SJCRH30 (cell line): ENCODE measurements at places on chromosomes 4 and X. TPM values are rescaled to one million over a fixed set of nuclear protein-coding genes. Genes with fewer than 3 reads are reported as not detected.

DNA sequence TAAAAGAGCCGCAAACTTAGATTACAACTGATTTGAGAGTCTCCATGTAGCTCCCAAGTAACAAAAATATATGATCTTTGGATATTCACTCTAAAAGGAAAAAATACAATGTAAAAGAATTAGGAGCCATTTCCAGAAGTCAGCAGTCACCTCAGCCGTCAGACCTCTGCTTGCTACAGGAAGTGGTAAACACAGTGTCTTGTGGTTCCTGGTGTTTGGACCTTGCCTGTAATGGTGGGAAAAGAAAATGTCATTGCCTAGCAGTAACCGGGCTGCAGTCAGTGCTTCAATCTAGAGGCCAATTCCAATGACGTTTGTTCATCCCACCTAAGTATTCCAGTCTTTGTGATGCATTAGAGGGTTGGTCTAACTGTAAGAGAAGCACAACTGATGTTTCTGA lies 28.9 kb upstream of the SMIM31 start:
- no peak for DNase-seq

- DNase-seq = no peak
Observed at GRCh38 chr4:162016991-162017390, 146.8 kb downstream of the FSTL5 start.

DNA sequence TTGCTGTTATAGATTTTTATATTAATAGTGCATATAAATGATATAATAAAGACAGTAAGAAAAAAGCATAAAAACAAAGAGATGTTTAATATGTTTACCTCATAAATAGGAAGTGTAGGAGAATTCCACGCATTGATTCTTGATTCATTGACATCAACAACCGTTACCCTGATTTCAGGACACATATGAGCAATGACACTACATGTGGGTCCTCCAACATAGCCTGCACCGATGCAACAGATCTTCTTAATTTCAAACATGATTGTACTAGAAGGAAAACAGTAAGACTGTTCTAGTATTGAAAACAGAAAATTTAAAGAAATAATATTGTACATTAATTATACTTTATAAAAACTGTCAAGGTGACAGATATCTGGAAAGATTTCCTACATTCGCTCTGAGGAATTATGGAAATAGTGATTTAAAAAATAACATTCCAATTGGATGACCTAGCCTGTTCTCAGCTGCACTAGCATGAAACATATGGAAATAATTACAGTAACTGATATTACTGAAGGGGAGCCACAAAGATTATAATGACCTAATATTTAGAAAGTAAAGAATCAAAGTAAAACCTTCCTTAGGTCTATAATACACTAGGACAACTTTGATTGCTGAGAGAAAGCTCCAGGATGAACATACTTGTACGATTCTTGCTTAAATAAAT lies 5.9 kb downstream of the UGDH start:
- DNase-seq = no peak

DNA sequence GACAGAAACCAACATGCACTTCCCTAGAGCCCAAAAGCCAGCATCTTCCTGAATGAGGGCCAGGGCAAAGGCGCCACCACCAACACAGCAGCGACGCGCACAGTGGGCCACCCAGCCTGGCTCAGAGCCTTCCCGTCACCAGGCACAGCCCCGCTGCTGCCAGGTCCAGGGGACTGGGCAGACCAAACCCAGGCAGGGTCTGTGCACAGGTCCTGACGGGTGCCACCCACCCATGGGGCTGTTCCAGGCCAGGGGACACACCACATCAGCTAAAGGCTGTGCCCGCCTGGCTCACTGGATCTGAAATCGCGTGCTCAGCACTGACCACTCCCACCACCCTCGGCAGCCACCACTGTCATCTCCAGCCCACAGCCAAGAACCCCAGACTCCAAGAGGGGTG lies 13.8 kb downstream of the FAM53A start:
- DNase-seq = no peak

- DNase-seq = no peak
Observed at GRCh38 chrX:48966796-48967579, 4.7 kb downstream of the KCND1 start.

DNA sequence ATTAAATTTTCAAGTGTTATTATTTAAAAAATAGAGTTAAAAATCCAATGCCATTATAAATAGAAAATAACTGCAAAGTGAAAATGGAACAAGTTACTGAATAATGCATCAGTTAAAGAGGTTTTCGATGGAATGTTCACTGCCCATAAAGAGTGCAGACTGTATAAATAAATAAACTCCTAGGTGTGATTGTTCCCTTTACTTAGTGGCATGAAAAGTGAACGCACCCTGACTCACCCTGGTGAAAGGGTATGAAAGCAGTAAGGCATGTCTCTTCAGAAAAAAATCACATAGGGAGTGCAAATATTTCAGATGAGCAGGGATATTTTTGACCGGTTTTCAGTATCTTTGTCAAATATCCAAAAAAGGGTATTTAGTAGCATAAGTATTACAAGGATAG lies 387.8 kb downstream of the DCAF12L2 start:
- DNase-seq = no peak

GRCh38 chr4:135244696-135245095 lies 1043.1 kb upstream of the PABPC4L start:
- DNase-seq = no peak

GRCh38 chrX:96403446-96403845 lies 281.2 kb upstream of the DIAPH2 start:
- no peak for DNase-seq

GRCh38 chrX:106954041-106954440 lies 33.8 kb downstream of the CLDN2 start:
- no peak for DNase-seq

- DNase-seq = no peak
Observed at GRCh38 chr4:136400829-136401228, 1131.5 kb downstream of the PCDH18 start.

GRCh38 chr4:93771640-93772411 lies 56.7 kb upstream of the ATOH1 start:
- no peak for DNase-seq

DNA sequence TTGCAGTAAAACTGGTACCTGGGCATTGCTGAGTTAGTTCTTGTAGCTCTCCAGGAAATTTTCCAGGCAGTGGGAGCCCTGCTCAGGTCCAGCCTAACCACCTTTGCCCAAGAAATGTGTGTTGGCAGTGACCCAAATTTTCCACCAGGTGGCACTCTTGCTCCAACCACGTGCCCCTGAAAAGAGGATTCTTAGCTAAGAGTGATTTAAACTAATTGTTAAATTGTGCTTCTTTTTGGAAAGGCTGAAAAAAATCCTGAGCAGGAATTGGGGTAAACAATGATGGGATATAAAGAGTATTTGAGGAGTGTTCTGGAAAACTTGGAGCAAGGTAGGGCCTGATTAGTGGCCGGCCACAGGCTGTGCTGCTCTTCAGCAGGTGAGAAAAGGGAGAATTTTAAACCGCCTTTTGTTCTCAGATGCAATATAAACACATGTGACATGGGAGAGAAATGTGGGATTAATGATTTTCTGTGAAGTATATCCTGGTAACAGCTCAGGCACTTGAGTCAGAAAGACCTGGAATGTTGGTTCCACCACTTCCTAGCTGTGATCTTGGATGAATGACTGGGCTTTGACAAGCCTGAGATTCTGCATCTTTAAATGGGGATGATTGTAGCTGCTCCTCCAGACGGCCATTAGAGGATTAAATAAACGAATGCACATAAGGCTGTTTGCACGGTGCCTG lies 219.6 kb downstream of the PTTG2 start:
- peak; percentile 55 for DNase-seq

DNA sequence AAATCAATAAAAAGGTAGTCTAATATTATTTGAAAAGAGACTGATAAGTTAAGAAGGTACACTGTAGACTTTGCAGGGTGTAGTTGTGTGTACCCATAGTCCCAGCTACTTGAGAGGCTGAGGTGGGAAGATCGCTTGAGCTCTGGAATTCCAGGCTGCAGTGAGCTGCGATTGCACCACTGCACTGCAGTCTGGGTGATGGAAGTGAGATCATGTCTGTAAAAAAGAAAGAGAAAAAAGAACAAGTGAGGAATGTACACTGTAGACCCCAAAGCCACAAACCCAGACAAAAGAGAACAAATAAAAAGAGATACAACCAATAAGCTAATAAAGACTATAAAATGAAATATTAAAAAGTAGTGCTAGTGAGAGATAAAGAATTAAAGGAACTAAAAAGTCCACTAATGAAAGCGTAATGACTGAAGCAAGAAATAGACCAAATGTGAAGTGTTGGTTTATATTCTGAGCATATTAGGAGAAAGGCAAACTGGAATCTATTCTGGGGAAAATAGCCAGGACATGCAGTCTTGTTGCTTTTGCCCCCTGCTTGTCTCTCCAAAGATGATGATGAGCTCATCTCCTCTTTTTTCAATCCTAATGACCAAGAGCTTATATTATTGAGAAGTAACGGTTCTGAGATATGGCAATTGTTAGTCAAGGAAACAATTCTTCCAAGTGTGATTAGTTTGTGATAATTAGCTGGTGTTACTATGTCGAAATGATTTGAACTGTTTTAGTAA lies 19.1 kb downstream of the GSX2 start:
- DNase-seq = no peak

GRCh38 chr4:104983615-104984179 lies 163.0 kb upstream of the TET2 start:
- no peak for DNase-seq

GRCh38 chr4:80192937-80193336 lies 4.4 kb upstream of the PRDM8 start:
- DNase-seq = no peak

- DNase-seq = peak; percentile 38
Observed at GRCh38 chrX:153416781-153417450, 5.6 kb downstream of the ZFP92 start.

GRCh38 chrX:132181364-132181763 lies 37.9 kb downstream of the RAP2C start:
- no peak for DNase-seq

- no peak for DNase-seq
Observed at GRCh38 chr4:139915037-139915436, 238.9 kb downstream of the MAML3 start.

DNA sequence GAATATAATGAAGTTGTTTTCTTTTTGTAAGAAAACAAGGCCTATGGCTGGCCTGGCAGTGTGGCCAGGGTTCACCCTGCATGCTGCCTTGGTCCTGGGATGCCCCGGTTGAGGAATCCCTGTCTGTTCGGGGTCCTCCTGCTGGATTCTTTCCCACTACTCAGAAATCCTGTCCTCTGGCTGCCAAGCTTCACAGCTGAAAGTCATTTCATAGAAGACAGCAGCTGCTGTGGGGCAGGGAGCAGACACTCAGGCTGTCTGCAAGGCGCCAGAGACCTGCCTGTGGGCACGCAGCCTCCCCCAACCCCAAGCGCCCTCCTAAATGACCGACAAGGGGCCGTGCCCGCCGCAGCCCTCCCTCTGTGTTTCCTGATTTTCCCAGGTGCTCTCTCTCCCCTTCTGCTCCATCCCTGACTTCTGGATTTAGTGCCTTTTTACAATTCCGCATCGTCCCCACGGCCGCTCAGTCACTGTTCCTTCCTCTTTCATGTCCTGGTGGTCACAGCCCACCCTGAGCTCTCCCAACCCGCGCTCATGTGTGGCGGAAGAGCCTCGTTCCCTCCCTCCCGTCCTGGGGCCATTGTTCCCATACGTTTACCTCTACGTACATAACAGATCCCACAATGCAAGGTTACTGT lies 27.5 kb downstream of the ZFYVE28 start:
- DNase-seq = peak; percentile 34

DNA sequence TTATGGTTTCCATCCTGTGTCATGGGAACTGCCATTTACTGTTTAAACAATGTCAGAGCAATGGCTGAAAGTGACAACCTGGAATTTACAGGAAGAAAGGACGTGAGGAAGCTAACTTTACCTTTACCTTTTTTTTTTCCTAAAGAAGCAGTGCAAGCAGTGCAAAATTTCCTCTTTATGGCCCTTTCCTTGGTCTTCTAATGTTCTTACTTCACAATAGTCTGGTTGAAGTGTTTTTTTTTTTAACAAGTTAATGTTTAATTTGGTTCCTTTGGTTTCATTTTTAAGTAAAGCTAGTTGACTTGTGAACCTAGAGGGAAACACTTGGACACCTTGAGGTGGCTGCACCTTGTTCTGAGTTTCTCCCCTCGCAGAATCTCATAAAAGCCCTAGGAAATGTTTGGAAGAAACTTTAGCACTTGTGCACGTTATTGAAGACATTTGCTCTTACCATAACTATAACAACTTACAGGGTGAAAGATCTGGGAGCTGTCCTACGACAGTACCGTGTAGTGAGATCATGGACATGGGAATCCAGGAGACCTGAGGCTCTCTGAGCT lies 1.8 kb downstream of the SGMS2 start:
- DNase-seq = no peak

DNA sequence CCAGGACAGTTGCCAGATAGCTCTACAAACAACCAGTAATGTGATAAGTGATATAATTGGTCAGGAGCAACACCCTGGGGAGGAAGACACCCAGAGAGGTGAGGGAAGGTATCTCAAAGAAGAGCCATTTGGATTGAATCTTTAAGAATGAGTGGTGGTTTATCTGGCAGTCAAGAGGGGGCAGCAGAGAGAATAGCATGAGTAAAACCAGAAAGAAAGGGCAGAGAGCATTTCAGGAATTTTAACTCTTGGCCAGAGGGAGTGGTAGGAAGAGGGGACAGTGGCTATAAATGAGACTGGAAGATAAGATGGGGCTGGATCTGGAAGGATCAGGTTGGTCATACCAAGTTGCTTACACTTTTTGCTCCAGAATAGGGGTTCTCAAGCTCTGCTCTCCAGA lies 5.9 kb upstream of the SEPTIN6 start:
- DNase-seq = peak; percentile 49

GRCh38 chrX:39065051-39065871 lies 264.0 kb downstream of the MID1IP1 start:
- peak; percentile 88 for DNase-seq

DNA sequence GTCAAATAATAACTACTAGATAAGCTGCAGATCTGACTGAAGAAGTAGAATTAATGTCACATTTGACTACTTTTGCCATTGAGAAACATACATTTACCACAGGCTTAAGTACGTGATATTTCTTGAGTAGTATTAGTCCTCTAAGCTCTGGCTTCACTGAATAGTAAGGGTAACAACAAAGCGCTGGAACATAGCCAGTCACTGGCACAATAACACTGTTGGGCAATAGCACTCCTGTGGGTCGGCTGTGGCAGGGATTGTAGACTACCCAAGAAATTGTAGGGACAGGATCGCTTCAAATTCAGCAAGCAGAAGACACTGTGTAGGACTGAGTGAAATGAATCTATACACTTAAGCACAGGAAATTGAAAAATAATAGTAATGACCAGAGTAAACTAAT lies 27.1 kb upstream of the IL15 start:
- DNase-seq = no peak

DNA sequence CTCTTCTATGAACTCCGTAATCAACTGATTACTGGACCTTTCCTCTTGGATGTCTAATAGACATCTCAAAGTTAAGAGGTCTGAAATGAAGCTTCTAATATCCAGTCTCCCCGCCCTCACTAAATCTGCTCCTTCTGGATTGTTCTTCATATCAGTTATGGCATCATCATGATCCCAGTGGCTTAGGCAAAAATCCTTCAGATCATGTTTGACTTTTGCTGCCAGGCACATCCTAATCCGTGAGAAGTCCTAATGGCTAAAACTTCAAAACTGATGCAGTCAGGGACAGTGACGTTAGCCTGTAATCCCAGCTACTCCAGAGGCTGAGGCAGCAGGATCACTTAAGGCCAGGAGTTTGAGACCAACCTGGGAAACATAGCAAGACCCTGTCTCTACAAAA lies 55.1 kb upstream of the GUCY1A1 start:
- no peak for DNase-seq

Gene PFKFB1
- 0.14 TPM in 1 of 2 replicates, not detected in the other for total RNA-seq

Gene SPANXA1
- not detected in 2 replicates for total RNA-seq

Gene SMAD1
- 19.5 and 28.9 TPM in 2 replicates for total RNA-seq

Gene RS1
- not detected in 2 replicates for total RNA-seq

Gene CFP
- 0.08 and 0.32 TPM in 2 replicates for total RNA-seq

Gene SYTL5
- total RNA-seq = 0.25 and 0.28 TPM in 2 replicates

Gene ABCG2
- 0.12 and 0.35 TPM in 2 replicates for total RNA-seq

Gene CRMP1
- total RNA-seq = 87.0 and 88.0 TPM in 2 replicates

Gene ADH7
- not detected in 2 replicates for total RNA-seq

Gene TMEM156
- not detected in 2 replicates for total RNA-seq
